Naive thymus-derived CD4-positive, alpha-beta T cell (primary cell): ENCODE measurements at places on chromosomes 2 and 18. TPM values are rescaled to one million over a fixed set of nuclear protein-coding genes. Genes with fewer than 3 reads are reported as not detected.

The MAL gene
- total RNA-seq: 176 TPM

DNA sequence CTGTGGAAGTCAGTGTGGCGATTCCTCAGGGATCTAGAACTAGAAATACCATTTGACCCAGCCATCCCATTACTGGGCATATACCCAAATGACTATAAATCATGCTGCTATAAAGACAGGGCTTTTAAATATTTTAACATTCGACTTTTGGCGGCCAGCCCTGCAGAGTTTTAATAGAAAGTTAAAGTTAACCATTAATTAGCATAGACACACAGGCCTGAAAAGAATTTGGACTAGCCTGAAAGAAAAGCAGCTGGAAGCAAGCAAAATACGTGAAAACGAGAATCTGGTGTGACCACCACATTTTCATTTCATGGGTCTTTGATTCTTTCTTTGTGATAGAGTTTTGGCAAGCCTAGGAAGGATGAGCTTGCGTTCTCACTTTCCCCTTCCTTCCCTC lies 184.0 kb downstream of the SCG2 start:
- no peak overlapping the region for H3K27ac ChIP-seq
- H3K27me3 ChIP-seq: no peaks in the 10 kb centered on the region
- H3K36me3 ChIP-seq: no peaks in the 10 kb centered on the region
- DNase-seq: no peak

The IL36RN gene
- 0.07 TPM in 1 of 2 replicates, not detected in the other for total RNA-seq

DNA sequence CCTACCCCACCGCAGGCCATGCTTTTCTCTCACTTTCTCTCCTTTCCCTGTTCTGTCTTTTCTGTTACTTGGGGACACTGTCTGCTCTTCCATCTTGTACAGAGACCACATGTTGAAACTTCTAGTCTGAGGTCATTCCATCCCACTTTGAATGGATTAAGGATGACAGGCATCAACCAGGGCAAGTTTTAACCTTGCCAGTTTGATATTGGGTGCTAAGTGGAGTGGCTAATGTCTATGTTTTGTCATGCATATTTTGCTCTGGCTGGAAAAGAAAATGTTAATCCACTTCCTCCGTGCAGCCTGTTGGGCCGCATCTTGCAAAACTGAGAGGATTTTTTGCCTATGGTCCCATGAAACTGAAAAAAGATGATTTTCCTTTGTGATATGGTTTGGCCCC lies 205.5 kb upstream of the SESTD1 start:
- no peak overlapping the region for H3K27ac ChIP-seq
- no peaks in the 10 kb centered on the region for H3K4me1 ChIP-seq
- no peaks in the 10 kb centered on the region for H3K27me3 ChIP-seq
- H3K36me3 ChIP-seq: no peaks in the 10 kb centered on the region
- DNase-seq: no peak
- H3K4me3 ChIP-seq: no peak overlapping the region

The CCNYL1 gene
- total RNA-seq: 16.7 TPM

The ST8SIA3 gene
- total RNA-seq: not detected

The RAB27B gene
- 6.4 TPM for total RNA-seq

The IDH1 gene
- 25.2 and 26.4 TPM in 2 replicates for total RNA-seq

- H3K27me3 ChIP-seq: no peaks in the 10 kb centered on the region
- no peak for DNase-seq
- H3K4me3 ChIP-seq: no peak overlapping the region
- no peaks in the 10 kb centered on the region for H3K36me3 ChIP-seq
These were observed 61.1 kb downstream of the MEIS1 start for GRCh38 chr2:66495788-66496640.

DNA sequence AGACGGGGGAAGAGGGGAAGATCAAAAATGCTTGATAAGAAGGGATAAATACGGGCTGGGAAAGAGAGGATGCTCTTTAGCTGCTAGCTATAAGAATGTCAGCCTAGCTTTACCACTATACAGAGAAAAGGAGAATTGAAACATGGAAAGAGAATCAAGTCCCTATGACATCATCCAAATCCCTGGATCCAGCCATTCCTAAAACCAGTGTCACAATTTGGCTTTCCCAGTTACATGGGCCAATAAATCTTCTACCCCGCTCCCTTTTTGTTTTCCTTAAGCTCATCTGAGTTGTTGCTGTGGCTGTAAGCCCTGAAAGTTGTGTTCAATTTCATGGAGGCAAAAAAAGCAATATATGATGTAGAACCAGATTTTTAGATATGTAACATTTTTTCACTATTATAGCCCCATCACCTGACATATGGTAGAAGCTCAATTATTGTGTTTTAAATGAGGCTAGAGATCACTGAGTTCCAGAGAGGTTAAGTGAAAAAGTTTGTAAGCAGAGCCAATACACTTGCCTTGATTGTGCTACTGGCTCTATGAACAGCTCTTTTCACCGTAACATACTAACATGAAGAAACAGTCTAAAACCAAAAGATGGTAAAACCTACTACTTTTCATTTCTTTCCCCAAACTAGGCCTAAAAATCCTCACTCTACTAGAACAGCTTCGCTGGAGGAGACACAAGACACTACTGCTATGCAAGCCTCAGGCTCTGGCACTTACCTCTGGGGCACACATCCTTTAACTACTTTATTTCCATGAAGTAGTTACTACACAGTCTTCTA lies 4.3 kb downstream of the HNRNPLL start:
- H3K4me1 ChIP-seq: peaks cover 13% of the 10 kb centered on the region
- peak overlapping the region; percentile 4 for H3K4me3 ChIP-seq
- peaks cover 11% of the 10 kb centered on the region for H3K36me3 ChIP-seq
- no peak overlapping the region for H3K27ac ChIP-seq
- no peak for DNase-seq

DNA sequence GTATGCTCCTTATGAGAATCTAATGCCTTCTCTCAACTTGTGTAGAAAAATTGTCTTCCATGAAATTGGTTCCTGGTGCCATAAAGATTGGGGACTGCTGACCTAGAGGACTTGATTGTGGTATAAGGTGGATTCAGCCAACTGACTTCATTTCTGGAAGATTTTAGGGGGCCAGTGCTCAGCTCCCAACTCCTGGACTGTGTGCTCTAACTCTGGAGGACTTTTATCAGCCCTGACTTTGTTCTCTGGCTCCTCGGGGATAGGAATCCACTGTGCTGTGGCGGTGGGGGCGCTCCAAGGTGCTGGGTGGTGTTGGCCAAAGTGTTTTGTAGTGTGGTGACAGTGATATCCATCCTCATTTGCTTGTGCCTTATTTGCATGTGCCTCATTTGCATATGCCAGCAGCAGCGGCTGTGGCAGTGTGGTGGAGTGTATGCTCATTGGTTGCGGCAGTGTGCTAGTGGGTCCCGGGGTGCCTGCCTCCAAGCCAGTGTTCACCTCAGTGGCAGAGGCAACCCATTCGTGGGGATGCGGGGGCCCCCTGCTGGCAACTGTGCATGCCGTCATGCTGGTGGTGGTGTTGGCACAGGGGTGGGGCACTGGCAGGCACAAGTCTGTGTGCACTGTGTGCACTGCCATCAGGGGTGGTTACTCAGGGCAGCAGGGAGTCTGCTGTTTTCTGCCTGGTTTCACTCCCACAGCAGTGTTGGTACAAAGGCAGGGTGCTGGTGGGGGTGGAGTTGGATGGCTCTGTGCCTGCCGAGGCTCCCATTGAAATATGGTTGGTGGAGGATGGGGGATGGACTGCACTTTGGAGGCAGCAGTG lies 19.6 kb downstream of the EHBP1 start:
- no peak overlapping the region for H3K27ac ChIP-seq
- H3K4me3 ChIP-seq: no peak overlapping the region
- H3K4me1 ChIP-seq: no peaks in the 10 kb centered on the region
- no peak for DNase-seq
- peaks cover 5% of the 10 kb centered on the region for H3K36me3 ChIP-seq

DNA sequence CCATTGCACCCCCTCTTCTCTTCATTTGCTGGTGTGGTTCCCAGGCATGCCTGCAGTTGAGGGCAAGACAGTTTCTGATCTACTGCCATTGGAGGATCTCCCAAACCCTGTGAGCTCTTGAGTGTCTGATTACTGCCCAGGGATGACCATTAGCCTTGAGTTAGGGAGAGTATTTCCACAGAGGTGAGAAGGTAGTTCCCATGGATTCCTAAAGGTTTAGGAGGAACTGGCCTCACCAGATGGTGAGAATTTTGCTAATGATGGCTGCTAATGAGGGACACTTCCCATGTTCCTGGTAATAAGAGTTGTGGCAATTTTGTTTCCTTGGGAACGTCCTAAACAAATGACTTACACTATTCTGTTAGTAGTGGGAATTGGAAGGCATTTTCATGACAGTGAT lies 42.5 kb downstream of the PTPRM start:
- H3K27ac ChIP-seq: no peak overlapping the region
- H3K4me1 ChIP-seq: no peaks in the 10 kb centered on the region
- H3K36me3 ChIP-seq: no peaks in the 10 kb centered on the region
- H3K27me3 ChIP-seq: no peaks in the 10 kb centered on the region

- H3K4me1 ChIP-seq: no peaks in the 10 kb centered on the region
- H3K36me3 ChIP-seq: peaks cover 4% of the 10 kb centered on the region
- DNase-seq: no peak
- no peaks in the 10 kb centered on the region for H3K27me3 ChIP-seq
These were observed 142.2 kb downstream of the EPHA4 start for GRCh38 chr2:221429741-221430491.

- DNase-seq: no peak
- H3K4me1 ChIP-seq: no peaks in the 10 kb centered on the region
- no peaks in the 10 kb centered on the region for H3K27me3 ChIP-seq
- H3K27ac ChIP-seq: no peak overlapping the region
- H3K36me3 ChIP-seq: no peaks in the 10 kb centered on the region
These were observed 8.3 kb upstream of the RHOB start for GRCh38 chr2:20438334-20439192.

DNA sequence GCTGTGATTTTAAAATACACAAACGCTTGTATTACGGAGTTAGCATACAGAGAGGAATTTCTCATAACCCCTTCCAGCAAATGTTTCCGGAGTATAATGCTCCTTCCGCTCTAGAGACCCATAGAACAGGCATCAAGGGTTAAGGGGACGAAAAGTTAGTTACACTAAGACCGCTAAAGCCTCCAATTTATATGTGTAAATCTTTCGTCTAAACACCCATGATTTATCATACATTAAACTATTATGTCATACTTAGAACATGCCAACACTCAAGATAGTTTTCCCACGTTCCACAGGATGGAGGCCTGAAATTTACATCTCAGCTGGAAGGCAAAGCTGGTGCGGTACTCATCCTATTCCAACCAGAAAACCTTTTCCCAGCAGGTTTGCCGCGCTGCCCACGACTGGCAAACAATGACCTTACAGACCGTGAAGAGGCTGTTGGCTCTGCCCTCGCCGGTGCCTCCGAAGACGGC lies 650 bp downstream of the ORMDL1 start:
- no peak for DNase-seq
- H3K36me3 ChIP-seq: no peaks in the 10 kb centered on the region
- no peaks in the 10 kb centered on the region for H3K27me3 ChIP-seq
- peak overlapping the region; percentile 76 for H3K4me3 ChIP-seq

GRCh38 chr2:65475000-65475399 lies 42.6 kb upstream of the SPRED2 start:
- no peaks in the 10 kb centered on the region for H3K4me1 ChIP-seq
- H3K4me3 ChIP-seq: no peak overlapping the region
- H3K27ac ChIP-seq: no peak overlapping the region
- no peaks in the 10 kb centered on the region for H3K27me3 ChIP-seq

The SLC9A4 gene
- total RNA-seq: 0.08 TPM

The FEV gene
- not detected for total RNA-seq

The PLCD4 gene
- total RNA-seq: 0.51 TPM

GRCh38 chr2:65379223-65379622 lies 53.2 kb downstream of the SPRED2 start:
- no peaks in the 10 kb centered on the region for H3K36me3 ChIP-seq
- no peaks in the 10 kb centered on the region for H3K4me1 ChIP-seq
- H3K27me3 ChIP-seq: no peaks in the 10 kb centered on the region
- no peak overlapping the region for H3K27ac ChIP-seq
- no peak overlapping the region for H3K4me3 ChIP-seq

GRCh38 chr2:201781557-201782051 lies 871 bp upstream of the ALS2 start:
- no peaks in the 10 kb centered on the region for H3K27me3 ChIP-seq
- H3K36me3 ChIP-seq: no peaks in the 10 kb centered on the region
- no peak for DNase-seq
- H3K4me3 ChIP-seq: peak overlapping the region; percentile 96

- H3K4me3 ChIP-seq: no peak overlapping the region
- H3K4me1 ChIP-seq: no peaks in the 10 kb centered on the region
- DNase-seq: no peak
- no peaks in the 10 kb centered on the region for H3K27me3 ChIP-seq
- H3K27ac ChIP-seq: no peak overlapping the region
- H3K36me3 ChIP-seq: no peaks in the 10 kb centered on the region
These were observed 20.5 kb upstream of the IL1RL2 start for GRCh38 chr2:102166189-102166845.

The C2orf80 gene
- not detected for total RNA-seq

GRCh38 chr2:20065885-20066602 lies 14.6 kb upstream of the LAPTM4A start:
- H3K4me3 ChIP-seq: no peak overlapping the region
- no peak for DNase-seq
- no peak overlapping the region for H3K27ac ChIP-seq
- no peaks in the 10 kb centered on the region for H3K36me3 ChIP-seq

DNA sequence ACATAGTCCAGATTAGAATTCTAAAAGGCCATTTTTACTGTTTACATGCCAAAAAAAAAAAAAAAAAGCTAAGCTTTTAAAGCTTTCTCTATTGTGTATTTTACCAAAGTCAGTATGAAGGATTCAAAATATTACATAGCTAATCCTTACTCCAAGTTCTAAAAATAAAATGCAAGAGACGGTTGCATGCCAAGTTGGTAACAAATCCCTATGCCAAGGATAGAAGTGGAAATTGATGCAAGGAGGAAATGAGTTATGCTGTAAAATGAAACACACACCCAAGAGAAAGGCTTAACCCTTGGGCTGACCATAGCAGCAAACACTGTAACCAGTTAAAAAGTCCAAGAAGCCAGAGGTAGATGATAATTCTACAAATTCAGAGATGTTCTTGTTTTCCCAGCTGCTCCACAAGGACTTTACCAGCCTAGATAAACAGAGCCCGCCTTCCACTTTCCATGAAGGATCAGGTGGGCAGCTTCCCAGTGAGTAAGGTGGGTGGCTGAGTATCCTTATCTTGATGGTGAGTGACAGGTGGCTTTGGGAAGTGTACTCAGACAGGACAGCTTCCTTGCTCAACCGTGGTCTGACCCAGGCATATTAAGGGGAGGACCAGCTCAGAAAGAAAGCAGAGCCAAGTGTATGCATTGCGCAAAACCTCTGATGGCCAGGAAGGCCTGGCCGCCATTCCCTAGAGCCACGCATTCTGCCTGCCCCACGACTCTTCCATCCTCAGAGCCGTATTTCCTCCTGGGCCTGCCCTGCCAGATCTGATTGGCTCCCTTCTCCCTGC lies 34.4 kb downstream of the ATP8B1 start:
- no peaks in the 10 kb centered on the region for H3K36me3 ChIP-seq
- H3K4me3 ChIP-seq: no peak overlapping the region
- H3K27me3 ChIP-seq: no peaks in the 10 kb centered on the region
- no peak overlapping the region for H3K27ac ChIP-seq
